ENCODE measurements at places on chromosomes 5 and 9. TPM values are rescaled to one million over a fixed set of nuclear protein-coding genes. Genes with fewer than 3 reads are reported as not detected.

DNA sequence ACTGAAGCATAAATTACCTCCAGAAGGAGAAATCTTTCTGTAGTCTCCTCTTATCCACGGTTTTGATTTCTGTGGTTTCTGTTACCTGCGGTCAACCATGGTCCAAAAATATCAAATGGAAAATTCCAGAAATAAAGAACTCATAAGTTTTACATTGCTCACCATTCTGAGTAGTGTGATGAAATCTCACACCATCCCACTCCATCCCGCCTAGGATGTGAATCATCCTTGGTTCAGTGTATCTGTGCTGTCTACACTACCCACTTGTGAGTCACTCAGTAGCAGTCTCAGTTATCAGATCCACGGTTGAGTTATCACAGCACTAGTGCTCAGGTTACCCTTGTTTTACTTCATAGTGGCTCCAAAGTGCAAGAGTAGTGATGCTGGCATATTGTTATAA lies 371.2 kb downstream of the NFIB start:
- DNase-seq = peak; percentile 58

GRCh38 chr9:128057724-128058409 lies 9.3 kb downstream of the NAIF1 start:
- DNase-seq = no peak

DNA sequence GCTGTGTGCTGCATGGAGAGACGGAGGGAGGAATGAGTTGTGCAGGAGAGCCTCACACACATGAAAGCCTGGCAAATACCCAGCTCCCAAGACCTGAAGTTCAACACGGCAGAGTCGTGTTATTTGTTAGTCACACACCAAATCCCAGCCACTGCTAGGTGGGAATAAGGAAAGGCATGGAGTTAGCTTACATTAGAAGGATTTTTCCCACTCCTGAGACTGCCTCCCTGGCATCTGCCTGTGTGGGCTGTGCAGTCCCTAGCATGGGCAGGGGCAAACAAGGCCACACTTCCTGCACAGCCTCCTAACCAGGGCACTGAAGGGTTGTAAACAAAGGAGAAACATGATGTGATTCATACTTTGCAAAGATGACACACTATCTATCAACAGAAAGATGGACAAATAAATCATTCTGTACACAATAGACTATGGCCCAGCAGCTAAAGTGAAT lies 306.8 kb downstream of the SPOCK1 start:
- no peak for DNase-seq

GRCh38 chr5:35852084-35852734 lies 4.5 kb upstream of the IL7R start:
- no peak for DNase-seq

- DNase-seq = no peak
These were observed 6.0 kb upstream of the HTR4 start for GRCh38 chr5:148660346-148660660.

- DNase-seq = no peak
These were observed 3.9 kb upstream of the MGAT1 start for GRCh38 chr5:180806351-180807011.

HRH2 gene
- 1.0 TPM for total RNA-seq

GABRA1 gene
- not detected for total RNA-seq
